ENCODE measurements at places on chromosomes 3 and 15. TPM values are rescaled to one million over a fixed set of nuclear protein-coding genes. Genes with fewer than 3 reads are reported as not detected.

DNA sequence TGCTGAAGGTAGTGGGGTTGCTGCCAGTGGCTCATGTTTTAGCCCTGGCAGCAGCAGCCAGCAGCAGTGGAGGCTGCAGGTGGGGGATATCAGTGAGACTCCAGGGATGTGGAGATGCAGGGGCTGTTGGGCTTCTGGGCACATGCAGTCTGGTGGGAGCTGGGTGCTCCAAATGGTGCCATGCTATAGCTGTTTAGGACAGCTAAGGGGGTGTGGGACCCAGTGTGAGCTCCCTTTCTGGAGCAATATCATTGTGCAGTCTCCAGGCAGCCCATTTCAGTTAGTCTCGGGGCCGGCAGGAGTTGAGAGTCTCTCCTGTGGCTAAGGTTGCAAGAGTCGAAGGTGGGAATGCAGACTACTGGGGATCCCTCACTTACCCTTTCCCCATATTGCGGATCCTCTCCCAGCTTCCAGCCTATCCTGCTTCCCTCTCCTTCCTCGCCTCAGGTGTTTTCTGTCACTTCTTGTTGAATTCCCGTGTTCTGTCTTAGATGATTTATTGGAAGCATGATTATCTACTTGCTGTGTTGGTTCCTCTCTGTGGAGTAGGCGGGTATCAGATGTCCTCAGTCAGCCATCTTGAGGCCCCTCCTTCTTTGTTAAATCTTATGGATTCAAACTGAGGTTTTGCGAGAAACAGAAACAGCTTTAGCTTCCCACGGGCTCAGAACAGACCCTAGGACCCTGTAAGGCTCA, 112.0 kb downstream of the FAM43A start:
- no peak for DNase-seq

DNA sequence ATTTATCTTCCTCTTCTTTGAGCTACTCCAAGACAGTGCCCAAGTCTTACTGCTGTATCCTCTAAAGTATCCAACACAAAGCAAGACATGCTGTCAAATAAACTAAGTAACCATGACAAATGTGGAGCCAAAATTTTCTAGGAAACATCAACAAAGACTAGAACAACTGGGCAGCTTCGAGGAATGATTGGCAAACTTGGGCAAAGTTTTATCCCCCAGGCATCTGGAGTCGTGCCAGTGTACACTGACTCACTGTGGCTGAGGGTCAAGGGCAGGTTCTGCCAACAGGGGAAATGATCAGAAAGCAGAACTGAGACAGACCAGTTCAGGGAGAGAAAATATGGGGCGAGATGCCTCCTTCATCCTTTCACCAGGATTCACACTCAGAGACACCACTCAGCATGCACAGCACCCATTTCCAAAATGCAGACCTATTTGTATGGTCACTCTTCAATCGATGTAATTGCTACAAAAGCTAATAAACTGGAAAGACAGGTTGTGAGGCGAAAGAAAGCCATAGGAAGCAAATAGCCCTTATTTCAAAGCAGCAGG, 65.8 kb downstream of the MB21D2 start:
- peak; percentile 84 for DNase-seq

- DNase-seq: no peak
Measured at GRCh38 chr3:10334042-10334441, 13.1 kb upstream of the SEC13 start.

GRCh38 chr15:74833376-74834107, 7.1 kb downstream of the CPLX3 start:
- no peak for DNase-seq

DNA sequence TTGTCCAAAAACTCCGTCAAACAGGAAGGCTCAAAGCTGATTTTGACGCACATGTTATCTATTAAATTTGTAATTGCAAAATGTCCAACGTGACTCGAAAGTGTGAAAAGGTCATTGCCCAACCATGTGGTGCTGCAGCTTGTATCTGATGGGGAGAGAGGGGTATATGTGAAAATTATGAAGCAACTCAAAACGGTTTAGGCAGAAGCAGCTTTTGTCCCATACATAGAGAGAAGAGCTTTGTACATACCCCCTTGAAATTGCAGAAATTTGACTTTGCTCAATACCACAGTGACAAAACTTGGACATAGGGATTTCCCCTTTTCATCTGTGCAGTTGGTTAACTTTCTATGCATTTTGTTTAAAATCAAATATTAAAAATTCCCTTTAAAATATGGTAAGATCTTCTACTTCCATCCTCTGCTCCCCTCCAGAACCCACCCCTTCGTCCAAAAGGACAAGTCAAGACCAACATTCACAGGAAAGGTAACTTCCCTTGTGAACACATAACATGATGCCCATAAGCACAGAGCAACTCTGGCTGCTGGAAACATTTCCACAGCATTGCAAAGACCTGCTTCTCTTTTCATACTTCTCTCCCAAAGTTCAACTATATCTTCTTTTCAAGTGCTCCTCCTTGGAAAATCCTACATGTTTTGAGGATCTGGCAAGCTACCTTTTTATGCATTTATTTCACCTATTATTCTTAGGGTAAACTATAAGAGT, 253.7 kb upstream of the THBS1 start:
- DNase-seq: no peak

- DNase-seq: no peak
Measured at GRCh38 chr3:192063570-192063969, 602.6 kb downstream of the PYDC2 start.

DNA sequence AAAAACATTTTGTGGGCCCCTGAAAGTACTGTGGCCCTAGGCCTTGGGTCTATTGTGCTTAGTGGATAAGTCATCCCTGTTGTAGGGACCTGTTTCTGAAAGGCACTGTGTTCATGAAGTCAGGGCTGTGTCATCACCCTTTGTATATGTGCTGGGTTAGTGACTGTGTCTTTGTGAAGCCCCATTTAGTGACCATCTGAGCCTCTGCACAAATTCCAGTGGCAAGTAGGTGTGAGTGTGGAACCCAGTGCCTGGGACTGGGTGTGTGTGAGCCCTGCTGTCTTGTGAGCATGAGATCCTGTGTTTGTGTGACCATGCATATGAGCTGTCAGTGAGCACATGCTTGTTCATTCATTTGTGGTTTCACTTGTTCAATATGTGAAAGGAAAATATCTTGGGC, 1.2 kb upstream of the HYAL1 start:
- no peak for DNase-seq

DNA sequence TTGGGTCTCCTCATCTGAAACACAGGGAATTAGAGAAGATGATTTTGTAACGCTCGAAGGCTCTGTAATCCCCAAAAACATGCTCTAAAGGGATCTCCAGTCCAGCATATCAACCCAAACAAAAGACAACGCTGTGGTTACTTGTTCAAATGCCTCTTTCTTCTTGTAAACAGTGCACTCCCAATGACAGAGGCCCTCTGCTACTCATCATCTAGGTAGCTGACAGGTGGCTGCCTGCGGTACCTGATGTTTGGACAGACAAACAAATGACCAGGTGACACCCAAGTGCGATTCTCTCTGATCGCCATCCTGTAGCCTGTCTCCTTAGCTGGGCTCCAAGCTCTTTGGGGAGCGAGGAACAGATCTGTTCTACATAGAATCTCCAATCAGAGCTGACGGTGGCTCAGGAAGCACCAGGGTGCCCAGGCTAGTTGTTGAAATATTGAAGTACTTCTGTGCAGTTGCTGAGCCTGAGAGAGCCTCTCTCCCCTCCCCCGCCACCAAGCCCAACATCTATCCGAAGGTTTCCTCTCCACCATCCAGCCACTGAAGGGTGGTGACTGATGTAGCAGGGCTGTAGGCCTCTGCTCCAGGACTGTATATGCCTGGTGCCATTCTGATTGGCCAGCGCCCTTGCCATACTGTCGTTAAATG, 238.7 kb downstream of the XXYLT1 start:
- DNase-seq: peak; percentile 43

- DNase-seq: no peak
Measured at GRCh38 chr3:155697542-155697941, 47.3 kb downstream of the PLCH1 start.

- DNase-seq: no peak
Measured at GRCh38 chr3:57652203-57652602, 40.7 kb downstream of the DENND6A start.

GRCh38 chr15:80576519-80577090, 118.5 kb upstream of the ABHD17C start:
- no peak for DNase-seq

DNA sequence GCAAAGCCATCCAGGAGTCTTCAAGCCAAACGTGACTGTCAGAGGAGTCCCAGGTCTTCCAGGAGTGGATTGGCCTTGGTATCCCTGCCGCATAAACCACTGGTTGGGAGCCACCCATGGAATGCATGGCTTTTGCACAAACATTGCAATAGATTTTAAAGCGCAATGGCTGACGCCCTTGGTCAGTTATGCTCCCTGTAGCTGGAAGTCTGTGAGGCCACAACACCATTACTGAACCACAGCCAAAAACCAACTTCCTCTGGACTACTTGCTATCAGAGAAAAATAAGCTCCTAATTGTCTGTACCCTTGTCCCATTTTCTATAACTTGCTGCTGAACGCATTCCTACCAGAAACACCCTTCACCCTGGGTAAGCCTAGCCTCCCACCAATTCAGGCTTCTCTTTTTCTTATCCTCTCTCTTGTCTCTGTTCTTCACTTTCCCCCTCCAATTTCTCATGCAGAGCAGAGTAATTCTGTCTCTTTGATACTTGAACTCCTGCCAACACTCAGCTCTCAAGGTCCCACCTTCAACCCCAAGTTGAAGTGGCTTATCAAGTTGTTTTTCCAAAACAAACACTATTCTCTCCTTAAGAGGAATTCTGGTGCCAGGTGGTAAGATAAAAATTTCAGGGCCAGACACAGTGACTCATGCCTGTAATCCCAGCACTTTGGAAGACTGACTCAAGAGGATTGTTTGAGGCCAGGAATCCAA, 176.4 kb upstream of the UBE2E1 start:
- no peak for DNase-seq

GRCh38 chr3:51813539-51813938, 34.5 kb upstream of the IQCF6 start:
- no peak for DNase-seq

DNA sequence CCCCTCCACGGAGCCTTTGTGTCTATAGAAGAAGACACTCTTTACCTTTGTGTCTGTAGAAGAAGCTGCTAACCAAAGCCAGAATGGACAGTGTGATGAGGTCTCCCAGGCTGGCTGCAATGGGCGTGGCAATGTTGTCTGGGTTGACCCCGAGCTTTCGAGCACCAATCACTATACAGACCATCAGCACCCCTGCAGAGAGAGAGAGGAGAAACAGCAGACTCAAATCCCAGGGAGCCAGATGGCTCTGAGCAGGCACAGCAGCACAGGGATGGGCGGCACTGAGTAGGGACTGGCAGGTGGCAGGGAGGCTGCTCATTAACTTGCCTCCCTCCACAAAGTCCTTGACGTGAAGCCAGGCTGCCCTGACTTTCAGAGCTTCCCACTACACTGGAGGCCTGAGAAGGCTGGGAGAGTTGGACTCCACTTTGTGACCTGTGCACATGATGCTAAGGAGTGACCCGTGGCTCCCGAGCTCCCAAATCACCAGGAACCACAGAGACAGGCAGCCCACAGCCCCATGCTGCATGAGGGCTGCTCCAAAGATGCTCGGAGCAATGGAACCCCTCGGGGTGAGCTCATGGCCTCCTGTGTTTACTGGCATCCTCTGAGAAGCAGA, 53.9 kb downstream of the ROPN1B start:
- no peak for DNase-seq

GASK1A gene
- 25.8 TPM for total RNA-seq

IQCF5 gene
- total RNA-seq: not detected

EXOSC7 gene
- 51.2 TPM for total RNA-seq

RPL29 gene
- total RNA-seq: 1,224 TPM

KBTBD8 gene
- total RNA-seq: not detected
